ENCODE measurements at places on chromosomes 6 and 20.

DNA sequence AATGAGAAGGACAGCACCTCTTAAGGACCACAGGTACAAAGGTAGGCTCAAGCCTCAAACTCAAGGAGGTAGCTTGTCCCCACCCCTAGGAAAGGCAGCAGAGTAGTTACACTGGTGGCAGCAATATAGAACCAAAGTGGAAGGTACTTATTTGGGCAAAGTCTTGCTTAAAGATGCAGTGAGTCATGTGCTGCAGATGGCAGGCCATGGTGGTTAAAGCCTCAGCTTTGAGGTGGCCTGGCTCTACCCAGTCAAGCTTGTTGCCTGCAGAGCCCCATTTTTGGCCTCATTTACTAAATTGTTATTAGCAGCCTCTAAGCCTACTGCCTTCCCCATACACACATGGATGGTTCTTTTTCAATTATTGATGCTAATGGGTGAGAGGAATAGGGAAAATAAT, 146.0 kb downstream of the ELOVL4 start:
- no peak for DNase-seq

- no peak for DNase-seq
Measured at GRCh38 chr20:52172392-52173047, 19.1 kb downstream of the ZFP64 start.

DNA sequence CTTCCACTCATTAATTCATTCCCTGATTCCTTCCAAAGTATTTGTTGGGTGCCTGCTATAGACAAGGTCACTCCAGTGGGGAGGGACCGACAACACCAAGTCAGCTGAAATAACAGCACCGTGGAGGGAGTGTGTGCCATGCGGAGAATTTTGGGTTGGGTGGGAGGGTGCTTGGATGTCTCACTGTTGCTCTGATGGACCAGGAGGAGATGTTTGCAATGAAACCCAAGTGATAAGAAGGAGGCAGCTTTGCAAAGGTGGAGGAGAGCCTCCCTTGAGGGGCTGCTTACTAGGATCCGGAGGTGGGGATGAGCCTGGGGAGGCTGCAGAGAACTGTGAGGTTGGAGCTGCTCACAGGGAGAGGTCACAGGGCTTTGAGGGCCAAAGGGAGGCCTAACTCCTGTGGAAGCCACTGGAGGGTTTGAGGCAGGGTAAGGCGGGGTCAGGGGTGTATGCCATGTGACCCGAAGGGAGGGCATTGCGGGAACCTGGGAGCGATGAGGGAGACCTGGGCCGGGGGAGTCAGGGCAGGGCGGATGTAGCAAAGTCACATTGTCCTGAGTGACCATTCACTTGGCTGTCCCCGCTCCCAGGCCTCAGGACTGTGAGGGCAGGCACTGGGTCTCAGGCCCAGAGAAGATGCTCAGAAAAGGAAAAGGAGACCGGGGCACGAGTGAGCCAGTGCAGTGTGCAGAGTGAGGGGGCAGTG, 124.5 kb downstream of the PHACTR3 start:
- DNase-seq = no peak

DNA sequence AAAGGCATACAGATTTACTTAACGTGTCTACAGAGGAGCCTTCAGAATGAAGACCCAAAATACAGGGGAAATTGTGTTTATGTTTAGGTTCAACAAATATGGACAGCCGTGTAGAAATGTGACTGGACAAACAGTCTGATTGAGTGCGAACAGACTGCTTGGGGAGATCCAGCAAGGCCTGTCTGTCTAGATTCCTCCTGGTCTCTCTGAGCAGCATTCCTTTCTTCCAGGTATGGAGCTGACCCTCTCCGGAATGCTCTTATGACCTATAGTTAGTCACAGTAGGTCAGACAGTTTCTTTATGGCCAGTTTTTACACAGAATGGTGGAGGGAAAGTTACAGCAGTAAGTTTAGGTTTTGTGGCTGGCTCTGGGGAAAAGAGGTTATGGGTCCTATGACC, 9.0 kb downstream of the RIN2 start:
- no peak for DNase-seq

GRCh38 chr20:3551681-3552434, 81.0 kb downstream of the ATRN start:
- DNase-seq = no peak

GRCh38 chr20:33311996-33312395, 29.0 kb downstream of the BPIFB1 start:
- no peak for DNase-seq

DNA sequence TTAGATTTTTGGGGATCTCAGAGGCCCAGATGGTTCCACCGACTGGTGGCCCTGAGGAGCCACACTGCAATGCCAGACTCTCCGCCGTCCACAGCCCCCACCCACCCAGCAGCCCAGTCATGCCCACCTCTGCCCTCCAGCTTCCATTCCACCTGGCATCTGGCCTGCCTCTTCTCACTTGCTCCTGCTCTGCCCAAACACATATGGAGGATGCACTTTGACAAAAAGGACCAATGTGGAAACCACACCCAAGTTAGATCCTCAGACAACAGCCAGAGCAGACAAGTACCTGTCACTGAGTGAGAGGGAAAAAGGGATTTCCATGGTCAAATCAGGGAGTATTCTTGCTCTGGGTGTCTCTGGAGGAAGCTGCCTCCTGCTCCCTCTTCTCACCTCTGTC, 120.6 kb upstream of the NXT1 start:
- no peak for DNase-seq

GRCh38 chr6:138416206-138416605, 12.2 kb downstream of the HEBP2 start:
- DNase-seq = no peak

- no peak for DNase-seq
Measured at GRCh38 chr6:110408901-110409300, 6.5 kb downstream of the DDO start.

GRCh38 chr6:130869681-130870080, 42.5 kb downstream of the SMLR1 start:
- no peak for DNase-seq

DNA sequence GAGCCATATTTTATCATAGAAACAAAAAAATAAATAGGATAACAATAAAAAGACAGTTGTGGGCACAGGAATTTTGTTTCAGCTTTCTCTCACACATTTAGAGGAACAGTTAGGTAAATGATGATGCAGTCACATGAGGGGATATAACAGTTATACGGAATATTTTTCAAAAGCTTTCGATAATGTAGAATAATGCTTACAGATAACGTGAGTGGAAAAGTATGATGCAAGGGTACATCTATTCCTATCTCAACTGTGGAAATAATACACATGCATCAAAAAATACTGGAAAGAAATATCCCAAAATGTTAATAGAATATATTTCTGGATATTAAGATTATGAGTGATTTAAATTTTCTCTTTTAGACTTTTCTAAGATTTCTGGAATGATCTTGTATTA, 114.0 kb downstream of the AFG1L start:
- no peak for DNase-seq

GRCh38 chr6:84082689-84083265, 49.2 kb downstream of the MRAP2 start:
- no peak for DNase-seq

DNA sequence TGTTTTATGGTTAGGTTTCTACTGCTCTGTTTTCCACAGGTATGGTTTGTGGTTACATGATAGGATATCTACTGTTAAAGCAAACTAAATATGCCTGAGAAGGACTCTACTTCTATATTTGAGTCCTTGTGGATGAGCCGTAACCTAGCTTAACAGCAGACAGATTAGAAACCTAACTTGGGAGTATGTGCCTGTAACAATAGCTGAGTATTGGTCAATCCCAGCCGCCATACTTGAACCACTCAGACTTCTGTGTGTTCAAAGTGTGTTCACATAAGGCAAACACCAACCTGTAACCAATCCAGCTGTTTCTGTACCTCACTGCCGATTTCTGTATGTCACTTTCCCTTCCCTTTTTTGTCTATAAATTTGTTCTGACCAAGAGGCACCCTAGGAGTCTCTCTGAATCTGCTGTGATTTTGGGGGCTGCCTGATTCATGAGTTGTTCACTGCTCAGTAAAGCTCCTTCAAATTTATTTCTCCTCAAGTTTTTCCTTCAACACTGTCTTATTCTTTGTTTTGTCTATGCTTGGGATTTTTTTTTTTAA, 37.1 kb downstream of the PHF3 start:
- DNase-seq = no peak

GRCh38 chr6:1957746-1958145, 287.7 kb downstream of the GMDS start:
- DNase-seq = no peak

DNA sequence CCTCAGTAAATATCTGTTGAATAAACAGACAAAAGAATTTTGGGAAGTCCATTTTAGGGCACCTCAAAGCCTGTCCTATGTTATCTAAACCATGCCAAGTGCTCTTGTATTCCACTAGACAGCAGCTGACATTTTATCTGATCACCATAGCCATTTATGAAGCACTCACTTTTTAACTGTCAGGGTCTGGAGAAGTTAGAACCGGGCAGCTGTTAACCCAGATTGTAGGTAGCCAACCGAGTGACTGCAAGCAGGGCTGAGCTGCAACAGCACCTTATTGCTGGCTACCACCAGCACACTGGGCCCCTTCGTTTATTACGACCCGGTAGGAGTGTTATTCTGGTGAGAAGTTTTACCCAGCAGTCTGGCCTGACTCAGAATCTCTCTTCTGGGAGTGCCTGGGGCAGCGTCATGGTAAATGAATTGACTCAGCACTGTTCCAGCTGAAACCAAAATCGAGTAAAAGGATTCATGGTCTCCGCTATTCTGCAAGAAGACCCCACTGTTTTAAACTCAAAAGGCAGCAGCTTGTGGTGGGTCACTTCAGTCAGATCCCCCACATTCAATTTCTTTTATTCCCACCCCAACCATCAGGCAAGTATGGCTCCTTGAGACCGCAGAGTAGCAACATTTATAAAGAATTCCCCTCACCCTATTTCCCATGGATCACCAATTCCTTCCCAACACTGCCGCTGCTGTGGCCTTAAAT, 1.7 kb downstream of the UBE2V1 start:
- DNase-seq = no peak

GRCh38 chr6:139277587-139277986, 14.2 kb downstream of the TXLNB start:
- DNase-seq = no peak

- no peak for DNase-seq
Measured at GRCh38 chr6:17012421-17013225, 89.2 kb upstream of the STMND1 start.

GRCh38 chr20:57788936-57789613, 79.3 kb upstream of the PMEPA1 start:
- DNase-seq = no peak

Data from KG1 (cell line).